ENCODE measurements at places on chromosomes 11 and 22.

- no peak for DNase-seq
These were observed 15.3 kb downstream of the TAB1 start for GRCh38 chr22:39414886-39415285.

DNA sequence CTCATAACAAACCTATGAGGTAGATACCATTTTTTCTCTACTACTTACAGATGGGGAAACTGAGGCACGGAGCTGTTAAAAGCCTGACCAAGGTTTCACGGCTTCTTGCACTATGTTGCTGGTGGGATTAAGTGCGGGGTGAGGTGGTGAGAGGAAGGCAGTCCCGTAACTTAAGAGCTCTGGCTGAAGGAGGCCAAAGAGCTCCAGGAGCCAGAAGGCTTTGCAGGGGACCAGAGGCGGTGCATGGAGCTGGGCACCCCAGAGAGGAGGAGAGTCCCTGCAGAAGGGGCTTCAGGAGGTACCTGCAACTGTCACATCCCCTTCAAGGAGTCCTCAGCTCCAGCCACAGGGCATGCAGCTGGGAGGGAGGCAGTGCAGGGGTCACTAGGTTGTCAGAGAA is 4.1 kb downstream of the CHRM4 start:
- DNase-seq, result no peak

DNA sequence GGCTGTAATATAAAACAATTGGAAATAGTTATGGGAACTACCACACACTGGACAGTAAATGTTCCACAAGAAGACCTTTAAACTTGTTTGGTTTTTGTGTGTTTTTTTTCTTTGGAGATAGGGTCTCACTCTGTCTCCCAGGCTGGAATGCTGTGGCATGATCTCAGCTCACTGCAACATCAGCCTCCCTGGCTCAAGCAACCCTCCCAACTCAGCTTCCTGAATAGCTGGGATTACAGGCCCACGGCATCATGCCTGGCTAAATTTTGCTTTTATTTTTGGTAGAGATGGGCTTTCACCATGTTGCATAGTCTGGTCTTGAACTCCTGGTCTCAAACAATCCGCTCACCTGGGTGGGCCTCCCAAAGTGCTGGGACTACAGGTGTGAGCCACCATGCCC is 121.0 kb downstream of the MPPED2 start:
- no peak for DNase-seq

GRCh38 chr11:67538823-67539505 is 15.7 kb upstream of the CABP2 start:
- DNase-seq, result no peak

GRCh38 chr22:23698673-23699235 is 7.9 kb downstream of the RGL4 start:
- no peak for DNase-seq

DNA sequence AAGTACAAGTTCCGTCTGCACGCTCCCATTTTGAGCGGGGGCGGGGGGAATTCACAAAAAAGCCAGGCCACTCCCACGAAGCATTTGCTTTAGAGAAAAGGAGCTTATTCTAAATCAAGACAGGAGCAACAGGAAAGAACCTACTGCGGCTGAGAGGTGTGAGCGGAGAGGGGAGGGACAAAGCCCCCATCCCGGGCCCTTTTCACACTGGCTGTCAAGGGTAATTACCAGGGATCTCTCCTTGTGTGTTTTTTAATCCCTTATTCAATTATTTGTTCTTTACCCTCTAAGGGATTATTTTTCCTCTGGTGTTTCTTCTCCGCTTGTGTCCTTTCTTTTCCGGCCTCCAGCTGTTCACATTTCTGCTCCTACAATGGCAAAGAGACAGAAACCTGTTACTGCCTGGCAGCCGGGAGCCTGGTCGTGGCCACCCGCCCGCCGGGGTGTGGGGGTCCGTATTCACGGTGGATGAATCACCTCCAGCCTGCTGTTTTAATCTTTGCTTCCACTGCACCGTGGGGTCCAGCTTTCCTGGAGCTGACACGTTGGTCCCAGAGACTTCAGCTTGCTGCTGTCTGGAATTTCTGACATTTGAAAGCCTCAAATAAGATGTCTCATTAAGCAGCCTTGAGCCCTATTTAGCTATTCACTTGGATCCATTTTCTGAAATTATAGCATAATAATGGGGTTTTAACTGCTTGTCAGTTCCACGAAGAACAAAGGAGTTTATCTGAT is 61.4 kb upstream of the FADD start:
- DNase-seq, result no peak

DNA sequence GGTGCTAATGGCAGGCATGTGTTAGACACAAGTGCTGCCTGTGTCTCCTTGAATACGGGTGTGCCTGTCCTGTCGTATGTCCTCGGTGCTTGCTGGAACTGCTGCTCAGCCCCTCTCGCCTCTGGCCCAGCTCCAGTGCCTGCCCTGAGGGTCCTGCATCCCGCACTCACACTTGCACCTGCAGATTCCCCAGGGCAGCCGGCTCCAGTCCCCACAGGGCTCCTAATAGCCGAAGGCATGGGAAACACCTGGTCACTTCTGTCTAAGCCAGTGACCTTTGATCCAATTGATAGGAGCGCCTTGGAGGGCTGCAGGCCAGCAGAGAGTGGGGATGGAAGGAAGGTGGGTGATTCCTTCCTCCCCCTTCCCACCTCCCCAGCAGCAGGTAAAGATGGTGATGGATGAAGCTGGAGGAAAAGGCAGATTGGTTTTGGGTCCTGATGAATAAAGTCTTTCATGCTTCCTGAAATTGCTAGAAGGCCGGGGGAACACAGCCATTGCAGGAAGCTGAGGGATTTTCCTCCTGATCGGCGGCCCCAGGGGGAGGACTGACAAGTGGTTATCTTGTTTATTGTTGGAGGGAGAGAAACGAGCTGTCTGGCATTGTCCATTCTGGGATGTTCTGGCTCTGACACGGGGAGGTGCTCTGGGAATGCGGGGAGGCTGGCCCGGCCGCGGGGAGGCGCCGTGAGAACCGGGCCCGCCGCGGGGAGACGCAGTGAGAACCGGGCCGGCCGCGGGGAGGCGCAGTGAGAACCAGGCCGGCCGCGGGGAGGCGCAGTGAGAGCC is 110.9 kb upstream of the B3GAT1 start:
- DNase-seq, result no peak

DNA sequence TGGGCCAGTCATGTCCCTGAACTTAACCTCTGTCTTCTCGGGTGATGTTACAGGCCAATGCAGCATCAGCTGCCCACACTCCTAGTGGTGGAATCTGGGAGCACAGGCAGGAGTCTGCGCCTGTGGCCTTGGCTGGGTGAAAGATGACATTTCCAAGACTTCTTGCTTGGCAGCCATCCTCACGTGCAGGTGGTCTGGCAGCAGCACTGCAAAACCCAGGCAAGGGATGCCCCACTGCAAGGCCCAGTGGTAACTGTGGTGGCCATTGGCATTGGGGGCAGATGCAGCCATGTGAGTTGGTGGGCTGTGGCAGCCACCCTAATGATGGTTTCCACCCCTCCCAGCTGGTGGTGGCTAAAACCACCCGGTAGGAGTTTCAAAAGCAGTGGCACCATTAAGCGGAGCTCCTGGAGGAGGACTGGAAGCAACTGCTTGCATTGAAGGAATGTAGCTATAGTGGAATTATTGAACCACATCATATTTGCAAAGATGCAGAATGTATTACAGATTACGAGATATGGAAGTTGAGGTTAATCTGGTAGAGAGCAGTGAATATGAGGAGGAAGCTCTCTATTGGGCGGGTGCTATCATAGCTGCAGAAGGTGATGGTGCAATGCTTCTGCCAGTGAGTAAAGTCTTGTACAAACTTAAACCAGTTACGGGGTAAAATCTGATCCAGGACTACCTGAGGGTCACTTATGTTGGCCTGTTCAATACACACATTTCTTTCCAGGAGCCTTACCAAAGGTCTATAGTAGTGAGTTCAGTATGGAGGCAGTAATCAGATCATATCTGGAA is 120.7 kb upstream of the TOP3B start:
- DNase-seq, result no peak

Measured in fibroblast of skin of scalp (primary cell).